Fibroblast of lung (primary cell): ENCODE measurements at places on chromosomes 1 and 21. TPM values are rescaled to one million over a fixed set of nuclear protein-coding genes. Genes with fewer than 3 reads are reported as not detected.

Gene AKR1A1
- total RNA-seq = 110 and 123 TPM in 2 replicates

Gene CBS
- 54.4 and 113 TPM in 2 replicates for total RNA-seq

Gene ALG14
- total RNA-seq = 3.8 and 4.6 TPM in 2 replicates

Gene SERINC2
- 6.7 and 28.4 TPM in 2 replicates for total RNA-seq

Gene PALMD
- 0.51 and 1.5 TPM in 2 replicates for total RNA-seq

Gene HHAT
- total RNA-seq = 2.3 and 4.8 TPM in 2 replicates

Gene TCP10L
- 0.51 and 0.83 TPM in 2 replicates for total RNA-seq

Gene UBR4
- total RNA-seq = 89.9 and 164 TPM in 2 replicates

Gene OR6K6
- not detected in 2 replicates for total RNA-seq
